Activated T-helper 1 cell treated with Interleukin-2 at 50 U/mL for 16 hours (primary cell): ENCODE measurements at places on chromosomes 2 and 18.

GRCh38 chr2:105836840-105837692 lies 92.4 kb downstream of the NCK2 start:
- no peak for DNase-seq

DNA sequence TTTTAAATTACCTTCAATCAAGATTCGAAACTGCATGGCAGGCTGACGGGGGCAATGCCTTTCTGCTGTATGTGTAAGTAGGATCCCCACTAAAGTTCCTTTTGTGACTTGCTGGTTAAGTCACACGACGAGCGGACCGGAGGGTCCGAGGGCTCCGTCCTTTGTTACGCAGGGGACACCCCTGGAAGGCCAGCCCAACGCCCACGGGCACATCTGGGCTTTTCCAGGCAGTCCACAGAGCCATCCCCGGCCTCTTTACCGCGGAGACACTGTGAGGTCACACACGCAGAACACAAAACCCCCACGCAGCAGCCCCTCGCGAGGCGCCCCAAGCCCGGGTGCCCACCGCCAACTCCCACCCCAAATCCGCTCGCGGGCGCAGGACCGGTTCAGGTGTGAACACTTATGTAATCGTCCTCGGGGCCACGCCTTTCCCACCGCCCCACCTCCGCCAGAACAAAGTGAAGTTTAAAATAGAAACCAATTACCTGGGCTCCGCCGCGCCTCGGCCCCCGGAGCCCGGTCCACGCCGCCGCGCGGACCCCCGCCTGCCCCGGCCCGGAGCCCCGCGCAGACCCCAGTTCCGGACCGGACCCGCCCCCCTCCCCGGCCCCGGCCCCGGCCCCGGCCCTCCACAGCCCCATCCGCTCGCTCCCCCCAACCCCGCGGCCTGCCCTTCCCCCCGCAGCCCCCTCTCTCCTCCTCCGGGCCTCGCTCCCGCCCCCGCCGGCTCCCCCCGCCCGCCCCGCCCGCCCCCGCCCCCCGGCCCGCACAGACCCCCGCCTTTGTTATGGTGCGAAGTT lies 4.2 kb downstream of the ZNF516 start:
- DNase-seq, result no peak

- no peak for DNase-seq
These were observed 66.7 kb downstream of the KIAA1328 start for GRCh38 chr18:36895606-36896005.

GRCh38 chr2:239177908-239178307 lies 222.9 kb downstream of the HDAC4 start:
- DNase-seq, result no peak

- no peak for DNase-seq
These were observed 154.0 kb downstream of the AGAP1 start for GRCh38 chr2:235647877-235648276.

DNA sequence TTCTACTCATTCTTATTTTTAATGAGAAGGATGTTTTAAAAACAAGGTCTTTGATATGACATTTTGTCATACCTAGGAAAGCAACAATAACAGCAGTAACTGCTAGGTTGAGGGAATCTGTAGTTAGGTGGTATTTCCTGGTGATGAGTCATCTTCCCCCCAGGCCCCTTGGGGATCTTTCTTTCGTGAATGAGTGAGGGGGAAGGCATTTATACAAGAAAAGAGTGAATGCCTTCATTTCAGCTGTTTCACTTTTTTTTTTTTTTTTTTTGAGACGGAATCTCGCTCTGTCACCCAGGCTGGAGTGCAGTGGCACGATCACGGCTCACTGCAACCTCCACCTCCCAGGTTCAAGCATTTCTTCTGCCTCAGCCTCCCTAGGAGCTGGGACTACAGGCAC lies 108.6 kb downstream of the MAP4K4 start:
- no peak for DNase-seq

GRCh38 chr2:216950547-216950946 lies 90.7 kb upstream of the TNP1 start:
- DNase-seq, result no peak

- DNase-seq, result no peak
These were observed 273.8 kb downstream of the CCDC102B start for GRCh38 chr18:69071680-69072079.

DNA sequence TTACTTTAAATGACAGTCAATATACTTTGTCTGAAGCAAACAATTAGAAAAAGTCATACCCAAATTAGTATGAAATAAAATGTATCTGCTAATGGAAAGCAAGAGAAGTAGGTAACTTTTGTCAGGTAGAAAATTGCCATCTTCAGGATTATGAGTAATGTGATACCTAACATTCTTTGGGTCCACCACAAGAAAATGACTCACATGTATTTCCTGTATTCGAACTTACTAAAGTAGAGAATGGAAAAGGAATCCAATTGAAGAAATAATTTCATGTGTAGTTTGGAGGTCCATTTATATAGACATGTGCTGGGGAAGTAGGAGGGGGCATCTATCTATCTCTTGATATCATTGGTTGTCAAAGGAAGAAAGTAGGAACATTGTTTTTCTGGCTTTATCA lies 636.2 kb upstream of the CHAC2 start:
- no peak for DNase-seq

GRCh38 chr2:196169516-196169915 lies 1.9 kb downstream of the STK17B start:
- DNase-seq, result no peak

DNA sequence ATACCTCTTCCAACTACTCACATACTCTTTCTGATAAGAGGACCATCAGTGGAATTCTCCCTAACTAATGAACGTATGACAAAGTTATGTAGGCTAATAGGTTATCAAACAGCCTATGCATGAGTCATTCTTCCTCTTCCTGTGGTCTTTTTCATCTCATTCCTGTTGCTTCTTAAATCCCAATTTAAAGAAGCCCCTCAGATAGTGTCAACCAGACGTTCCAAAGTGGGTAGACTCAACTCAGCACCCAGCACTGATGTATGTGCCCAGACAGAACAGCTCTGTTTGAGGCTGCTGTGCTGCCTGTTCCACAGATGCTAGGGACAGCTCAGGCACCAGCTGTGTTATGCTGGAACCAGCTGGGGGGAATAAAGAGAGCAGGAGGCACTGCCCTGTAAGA lies 52.6 kb downstream of the CXCR4 start:
- no peak for DNase-seq

GRCh38 chr2:148726228-148726627 lies 81.7 kb downstream of the EPC2 start:
- no peak for DNase-seq

GRCh38 chr2:205930209-205930608 lies 155.8 kb downstream of the INO80D start:
- no peak for DNase-seq

- no peak for DNase-seq
These were observed 199.4 kb downstream of the CYRIA start for GRCh38 chr2:16466133-16466820.

GRCh38 chr2:152028182-152028862 lies 70.5 kb downstream of the CACNB4 start:
- DNase-seq, result no peak

GRCh38 chr2:227411320-227411989 lies 23.7 kb upstream of the SCYGR1 start:
- no peak for DNase-seq

GRCh38 chr2:118729760-118730159 lies 117.7 kb downstream of the EN1 start:
- no peak for DNase-seq

DNA sequence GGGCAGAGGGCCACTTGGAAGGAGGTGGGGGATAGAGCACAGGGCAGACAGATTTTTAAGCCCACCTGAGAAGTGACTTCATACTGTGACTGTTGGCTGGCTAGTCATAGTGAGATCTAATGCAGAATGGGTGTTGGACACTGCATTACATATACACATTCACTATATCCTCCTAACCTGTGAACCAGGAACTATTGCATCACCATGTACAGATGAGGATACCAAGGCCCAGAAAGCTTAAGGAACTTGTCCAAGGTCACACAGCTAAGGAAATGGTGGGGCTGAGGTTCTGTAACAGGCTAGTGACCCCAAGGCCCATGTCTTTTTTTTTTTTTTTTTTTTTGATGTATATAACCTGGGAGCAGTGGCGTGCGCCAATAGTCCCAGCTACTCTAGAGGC lies 49.6 kb upstream of the SPRED2 start:
- DNase-seq, result no peak

DNA sequence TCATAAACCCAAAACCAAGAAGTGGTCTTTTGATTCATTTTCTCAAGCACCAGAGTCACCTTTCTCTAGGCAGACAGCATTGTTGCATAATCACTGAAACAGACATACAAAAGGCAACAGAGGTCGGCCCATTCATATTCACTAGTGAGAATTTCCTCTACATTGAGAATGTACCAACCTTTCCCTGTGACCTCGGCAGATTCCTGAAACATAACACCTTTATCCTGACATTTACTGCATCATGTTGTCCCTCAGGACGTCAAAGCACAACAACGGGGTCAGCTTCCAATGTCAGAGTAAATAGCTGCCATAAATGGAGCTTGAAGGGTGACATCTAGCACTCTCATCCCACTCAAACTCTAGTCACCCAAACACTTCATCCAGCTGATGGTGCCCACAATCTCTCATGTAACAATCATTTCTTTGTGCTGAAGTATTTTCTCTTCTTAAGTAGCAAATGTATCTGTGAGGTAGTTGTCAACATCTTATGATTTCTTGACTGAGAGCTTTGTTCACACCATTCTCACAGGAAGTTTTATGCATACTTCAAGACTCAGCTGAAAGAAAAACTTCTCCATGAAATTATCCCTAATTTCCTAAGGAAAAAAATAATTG lies 802.6 kb upstream of the CHAC2 start:
- no peak for DNase-seq

DNA sequence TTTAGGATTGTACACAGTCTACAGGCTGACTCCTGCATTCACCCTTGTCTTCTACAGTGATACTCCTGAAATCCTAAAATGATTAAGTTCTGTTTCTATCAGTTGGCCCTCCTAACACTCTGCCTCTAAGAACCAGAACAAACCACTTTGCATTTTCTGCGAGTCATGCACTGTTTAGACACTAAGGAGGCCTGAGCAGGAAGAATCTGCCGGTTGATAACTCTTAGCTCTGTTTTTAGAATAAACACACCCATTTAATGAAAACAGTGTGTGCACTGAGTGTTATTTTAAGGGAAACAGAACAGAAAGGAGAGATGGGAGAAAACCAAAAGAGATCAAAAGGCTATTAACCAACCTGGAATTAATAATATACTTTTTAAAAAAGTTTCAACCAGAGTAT lies 22.9 kb upstream of the SSB start:
- DNase-seq, result no peak

GRCh38 chr2:46554397-46554796 lies 75.0 kb downstream of the TMEM247 start:
- DNase-seq, result no peak

DNA sequence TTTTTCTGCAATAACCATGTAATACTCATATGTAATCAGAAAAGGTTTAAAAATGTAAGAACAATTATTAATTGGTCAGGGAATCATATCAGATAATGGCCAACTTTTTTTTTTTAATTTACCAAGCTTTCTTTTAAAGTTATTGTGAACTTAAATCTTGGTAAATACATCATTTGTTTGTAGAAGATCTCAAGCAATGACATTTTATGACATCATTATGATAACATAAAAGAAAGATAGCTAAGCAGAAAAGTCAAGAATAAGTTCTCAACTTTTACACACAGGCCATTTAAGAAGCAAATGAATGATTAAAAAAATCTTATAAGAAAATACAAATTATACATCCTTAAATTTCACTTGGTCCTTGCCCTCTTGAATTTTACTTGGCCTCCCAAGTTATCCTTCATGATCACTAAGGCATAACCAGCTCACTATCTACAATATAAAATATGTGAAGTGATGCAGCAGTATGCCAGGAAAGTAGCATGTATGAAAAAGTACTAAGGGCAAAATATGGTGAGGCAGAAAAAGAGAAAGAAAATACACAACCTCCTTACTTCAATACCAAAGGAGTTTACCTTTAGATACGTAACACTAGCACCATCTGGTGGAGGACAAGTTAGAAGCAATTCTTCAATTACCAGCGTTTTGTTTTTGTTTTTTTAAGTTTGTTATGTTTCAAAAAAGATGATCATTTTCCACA lies 116.6 kb downstream of the SRBD1 start:
- DNase-seq, result no peak

DNA sequence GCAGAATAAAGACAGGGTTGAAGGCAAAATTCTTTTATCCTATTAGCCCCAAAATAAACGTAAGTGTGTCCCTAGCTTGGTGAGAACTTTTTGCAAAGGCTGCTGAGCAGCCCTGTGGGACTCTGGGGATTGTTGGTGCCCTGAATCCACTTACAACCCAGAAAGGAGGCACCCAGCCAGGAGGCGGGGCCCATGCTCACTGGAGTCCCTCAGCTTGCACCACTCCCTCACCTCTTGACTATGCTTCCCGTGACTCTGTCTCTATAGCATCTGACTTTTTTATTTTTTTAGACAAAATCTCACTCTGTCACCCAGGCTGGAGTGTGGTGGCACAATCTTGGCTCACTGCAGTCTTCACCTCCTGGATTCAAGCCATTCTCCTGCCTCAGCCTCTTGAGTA lies 15.8 kb upstream of the COL6A3 start:
- DNase-seq, result no peak

GRCh38 chr18:11752116-11752911 lies 63.2 kb downstream of the GNAL start:
- no peak for DNase-seq

GRCh38 chr2:222613715-222614331 lies 42.1 kb downstream of the FARSB start:
- no peak for DNase-seq

- DNase-seq, result no peak
These were observed 42.3 kb upstream of the NETO1 start for GRCh38 chr18:72910045-72910444.

GRCh38 chr2:233124421-233125080 lies 64.4 kb downstream of the INPP5D start:
- no peak for DNase-seq

GRCh38 chr18:57570162-57570561 lies 16.3 kb downstream of the FECH start:
- no peak for DNase-seq

DNA sequence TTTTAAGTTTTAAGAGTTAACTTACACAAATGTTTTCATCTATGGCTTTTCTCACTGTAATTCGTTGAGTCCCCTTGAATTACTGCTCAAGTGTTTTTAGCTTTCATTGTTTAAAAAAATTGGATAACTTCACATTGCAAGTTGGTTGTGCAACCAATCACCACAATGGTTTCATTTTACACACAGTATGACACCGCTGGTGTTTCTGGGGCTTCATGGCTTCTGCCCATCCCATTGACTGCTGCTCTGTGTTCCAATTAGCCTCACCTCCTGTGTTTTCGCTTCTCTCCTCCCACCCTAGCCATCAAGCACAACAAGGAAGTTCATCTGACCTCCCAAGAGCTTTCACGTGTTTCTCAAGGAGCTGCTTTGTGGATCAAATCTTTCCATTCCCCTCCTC lies 199.1 kb upstream of the CHAC2 start:
- no peak for DNase-seq
